ENCODE measurements at places on chromosomes 3 and 15.

- DNase-seq: no peak
Observed at GRCh38 chr15:80474224-80475215, 70.3 kb downstream of the ARNT2 start.

DNA sequence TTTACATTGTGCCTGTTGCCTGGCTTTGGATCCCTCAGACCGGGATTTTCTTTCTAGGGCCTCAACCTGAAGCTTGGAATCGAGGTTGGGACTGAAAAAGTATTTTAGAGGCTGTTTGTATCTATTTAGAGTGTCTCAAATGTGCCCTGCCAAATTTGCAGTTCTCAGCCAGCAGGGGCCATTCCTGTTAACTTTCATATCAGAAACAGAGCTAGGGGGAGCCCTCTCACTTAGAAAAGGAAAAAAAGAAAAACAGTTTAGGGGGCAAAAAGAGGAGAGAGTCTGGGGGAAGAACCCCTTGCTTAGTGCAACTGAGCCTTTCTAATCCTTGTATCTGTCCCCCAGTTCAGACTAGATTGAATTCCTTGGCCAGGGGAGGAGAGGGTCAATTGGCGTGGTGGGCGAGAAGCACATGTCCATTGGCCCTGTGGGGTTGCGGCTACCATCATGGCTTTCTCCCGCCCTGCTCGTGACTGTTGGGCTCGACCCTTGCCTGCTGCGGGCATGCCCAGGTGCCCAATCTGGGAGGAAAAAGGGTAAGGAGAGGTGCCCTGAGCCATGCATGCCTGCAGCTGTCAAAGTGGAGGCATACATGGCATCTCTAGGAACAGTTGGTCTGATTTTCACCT lies 101.6 kb downstream of the CFAP44 start:
- no peak for DNase-seq

DNA sequence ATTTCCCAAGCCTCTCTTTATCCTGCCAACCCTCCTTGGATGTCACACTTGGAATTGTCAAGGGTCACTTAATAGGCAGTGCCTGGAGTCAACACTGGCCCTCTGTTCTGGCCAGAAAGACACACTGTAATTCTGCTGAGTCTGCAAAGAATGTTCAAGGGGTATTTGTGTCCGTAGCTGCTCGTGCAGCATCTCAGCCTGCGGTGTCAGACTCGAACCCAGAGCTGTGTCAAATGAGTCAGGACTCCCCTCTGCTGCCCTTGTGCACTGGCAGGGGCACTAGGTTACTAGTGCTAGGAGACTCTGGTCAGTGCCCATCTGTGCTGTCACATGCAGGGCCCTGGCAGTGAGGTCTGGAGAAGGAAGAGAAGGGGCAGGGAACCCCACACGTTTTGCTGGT lies 795 bp upstream of the AHSG start:
- no peak for DNase-seq

- no peak for DNase-seq
Observed at GRCh38 chr3:3109407-3110298, 521 bp downstream of the IL5RA start.
